ENCODE measurements at places on chromosomes 2 and 18.

DNA sequence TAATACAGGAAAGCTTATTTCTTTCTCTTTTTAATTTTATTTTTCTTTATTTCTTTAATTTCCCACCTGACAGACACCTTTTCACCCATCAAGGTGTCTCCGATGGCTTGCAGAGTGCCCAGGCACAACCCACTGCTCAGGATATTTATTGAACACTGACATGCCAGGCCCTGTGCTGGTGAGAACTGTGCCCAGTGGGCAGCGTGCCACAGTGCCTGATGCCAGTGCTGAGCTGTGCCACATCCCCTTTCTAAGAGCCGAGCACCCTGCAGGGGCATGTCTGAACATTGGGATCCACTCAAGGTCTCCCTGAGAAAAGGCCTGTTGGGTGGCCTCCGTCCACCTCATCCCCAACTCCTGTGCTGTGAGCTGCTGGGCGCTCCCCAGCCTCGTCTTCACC, 158.6 kb upstream of the RAB6C start:
- no peak for DNase-seq

- no peak for DNase-seq
These were observed 75.2 kb downstream of the ASXL3 start for GRCh38 chr18:33653231-33653630.

DNA sequence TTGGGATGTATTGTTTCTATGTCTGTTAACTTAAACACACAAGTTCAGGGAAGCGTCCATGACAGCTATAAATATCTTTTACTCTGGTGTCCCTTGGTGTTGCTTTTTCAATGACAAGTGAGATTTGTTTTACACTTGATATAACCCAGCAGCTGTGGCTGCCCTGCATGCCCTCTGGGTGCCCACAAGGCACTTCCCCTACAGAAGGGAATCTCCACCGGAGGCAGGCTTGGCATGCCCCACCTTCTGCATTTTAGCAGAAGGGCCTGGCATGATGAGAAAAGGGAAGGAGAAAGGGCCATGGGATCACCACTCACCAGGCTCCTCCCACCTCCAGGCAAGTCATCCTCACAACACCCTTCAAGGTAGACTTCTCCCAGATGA, 68.7 kb downstream of the TMEM247 start:
- no peak for DNase-seq

GRCh38 chr18:75211626-75211952, 992 bp downstream of the TSHZ1 start:
- DNase-seq, result no peak

DNA sequence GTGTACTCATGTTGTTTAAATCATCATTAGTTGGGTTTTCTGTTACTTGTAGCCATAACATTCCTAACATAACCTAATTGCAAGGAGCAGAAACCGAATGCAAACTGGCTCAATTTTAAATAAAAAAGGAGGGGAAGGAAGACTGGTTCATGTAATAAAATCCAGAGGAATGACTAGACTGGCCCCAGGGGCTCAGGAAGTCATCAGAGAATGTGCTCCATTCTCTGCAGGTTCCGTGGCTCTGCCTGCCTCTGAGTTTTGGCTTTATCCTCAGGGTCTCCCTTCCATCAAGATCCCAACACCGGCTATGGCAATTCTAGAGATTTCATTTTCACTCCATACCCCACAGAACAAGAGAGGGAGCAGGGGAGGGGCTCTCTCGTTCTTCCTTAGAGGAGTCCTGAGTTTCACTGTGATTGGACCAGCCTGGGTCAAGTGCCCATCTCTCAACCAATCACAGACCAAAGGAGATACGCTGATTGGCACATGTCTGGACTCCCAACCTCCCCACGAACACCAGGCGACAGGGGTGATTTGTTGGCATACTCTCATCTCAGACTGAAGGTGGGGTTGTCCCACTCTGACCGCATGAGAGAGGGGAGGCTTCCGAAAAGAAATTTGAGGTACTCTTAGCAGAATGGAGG, 64.8 kb downstream of the NPPC start:
- DNase-seq, result no peak

DNA sequence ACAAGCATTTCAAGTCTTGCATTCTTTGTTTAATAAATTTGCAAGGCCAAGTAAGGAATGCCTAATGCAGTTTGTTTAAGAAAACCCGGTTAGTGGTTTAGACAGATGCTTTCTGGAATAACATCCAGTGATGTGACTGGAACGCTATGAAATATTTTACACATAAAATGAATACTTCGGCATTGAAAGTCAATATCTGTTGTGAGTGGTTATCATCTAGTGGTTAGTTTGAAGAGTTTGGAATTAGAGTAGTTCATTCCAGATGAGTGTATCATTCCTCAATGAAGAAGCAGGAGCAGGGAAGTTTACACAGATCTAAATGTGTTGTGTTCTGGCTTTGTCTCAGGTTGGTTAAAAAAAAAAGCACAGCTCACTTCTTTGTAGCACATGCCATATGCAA, 608.0 kb upstream of the PIK3C3 start:
- no peak for DNase-seq

- DNase-seq, result peak; percentile 43
These were observed 186.2 kb downstream of the DYM start for GRCh38 chr18:49274188-49274714.

- DNase-seq, result peak; percentile 59
These were observed 185.7 kb downstream of the MTCL1 start for GRCh38 chr18:8890957-8891464.

GRCh38 chr2:176507786-176508185, 238.5 kb downstream of the MTX2 start:
- no peak for DNase-seq

GRCh38 chr2:146468578-146468977, 1376.3 kb upstream of the ACVR2A start:
- no peak for DNase-seq

- DNase-seq, result no peak
These were observed 51.9 kb downstream of the SLC4A1AP start for GRCh38 chr2:27715318-27716210.

GRCh38 chr2:236512902-236513435, 56.7 kb upstream of the ACKR3 start:
- DNase-seq, result no peak

DNA sequence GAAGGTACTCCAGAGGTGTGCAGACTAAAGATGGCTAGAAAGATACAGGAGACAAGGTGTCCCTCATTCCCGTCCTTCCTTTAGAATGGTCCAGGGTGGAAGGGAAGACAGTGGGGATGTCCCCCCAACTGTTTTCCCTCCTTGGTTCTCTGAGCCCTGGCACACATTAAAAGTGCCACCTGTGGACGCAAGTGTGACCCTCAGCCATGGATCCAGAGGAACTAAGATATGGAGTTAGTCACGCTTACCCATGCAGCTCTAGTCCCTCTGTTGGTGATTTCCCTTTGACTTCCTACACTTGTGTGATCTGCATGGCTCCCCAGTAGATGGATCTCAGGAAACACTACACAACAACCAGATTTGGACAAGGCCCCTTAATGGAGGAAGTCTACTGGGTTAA, 113.1 kb upstream of the SRD5A2 start:
- no peak for DNase-seq

- DNase-seq, result no peak
These were observed 305.2 kb downstream of the MYCN start for GRCh38 chr2:16245481-16246054.

GRCh38 chr2:201813996-201814760, 7.8 kb downstream of the CDK15 start:
- DNase-seq, result peak; percentile 43

DNA sequence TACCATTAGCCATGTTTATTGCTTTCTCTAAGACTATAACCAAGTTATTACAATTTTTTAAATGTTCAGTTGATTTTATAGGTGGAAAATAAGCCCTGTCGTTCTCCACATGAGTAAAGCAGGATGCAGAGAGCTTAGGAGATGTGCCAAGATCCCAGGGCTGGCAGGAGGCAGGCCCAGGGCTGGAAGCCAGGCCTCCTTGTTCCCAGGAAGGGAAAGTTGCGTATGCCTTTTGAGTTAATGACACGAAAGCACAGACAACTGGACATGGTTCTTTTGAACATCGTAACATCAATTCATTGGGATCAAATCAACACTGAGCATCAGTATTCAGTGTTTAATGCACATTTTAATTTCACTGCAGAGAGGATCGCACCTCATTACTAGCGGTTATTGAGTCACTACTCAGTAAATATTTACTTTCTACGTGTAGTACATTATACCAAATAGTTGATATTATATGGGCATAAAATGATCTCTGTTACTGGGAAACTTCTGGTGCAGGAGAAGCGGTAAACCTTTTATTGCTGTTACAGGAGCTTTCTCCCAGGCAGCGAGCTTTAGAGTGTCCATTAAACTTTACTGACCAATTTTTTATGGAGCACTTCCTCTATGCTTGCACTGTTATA, 60.0 kb downstream of the RNF144A start:
- DNase-seq, result no peak

- DNase-seq, result no peak
These were observed 5.4 kb downstream of the DCC start for GRCh38 chr18:52345428-52345827.

GRCh38 chr2:224284134-224284946, 117.6 kb downstream of the FAM124B start:
- no peak for DNase-seq

- no peak for DNase-seq
These were observed 54.7 kb downstream of the UXS1 start for GRCh38 chr2:106139238-106139935.

DNA sequence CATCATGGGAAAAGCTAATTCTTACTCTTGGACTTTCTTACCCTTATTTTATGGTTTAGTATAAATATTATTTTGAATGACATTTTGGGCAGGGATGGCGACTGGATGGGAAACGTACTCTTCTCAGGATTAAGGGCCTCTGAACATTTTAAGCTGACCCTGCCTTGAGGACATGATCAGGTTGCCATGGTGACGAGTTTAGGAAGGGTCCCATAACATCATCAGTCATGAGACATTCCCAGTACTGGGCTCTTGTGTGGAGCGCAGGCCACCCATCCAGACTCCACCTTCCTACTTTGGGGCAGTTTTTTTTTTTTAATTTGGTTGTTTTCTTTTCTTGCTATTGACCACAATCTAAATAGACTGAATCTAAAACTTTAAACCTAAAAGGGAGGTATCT, 40.7 kb downstream of the KCNE4 start:
- DNase-seq, result no peak

DNA sequence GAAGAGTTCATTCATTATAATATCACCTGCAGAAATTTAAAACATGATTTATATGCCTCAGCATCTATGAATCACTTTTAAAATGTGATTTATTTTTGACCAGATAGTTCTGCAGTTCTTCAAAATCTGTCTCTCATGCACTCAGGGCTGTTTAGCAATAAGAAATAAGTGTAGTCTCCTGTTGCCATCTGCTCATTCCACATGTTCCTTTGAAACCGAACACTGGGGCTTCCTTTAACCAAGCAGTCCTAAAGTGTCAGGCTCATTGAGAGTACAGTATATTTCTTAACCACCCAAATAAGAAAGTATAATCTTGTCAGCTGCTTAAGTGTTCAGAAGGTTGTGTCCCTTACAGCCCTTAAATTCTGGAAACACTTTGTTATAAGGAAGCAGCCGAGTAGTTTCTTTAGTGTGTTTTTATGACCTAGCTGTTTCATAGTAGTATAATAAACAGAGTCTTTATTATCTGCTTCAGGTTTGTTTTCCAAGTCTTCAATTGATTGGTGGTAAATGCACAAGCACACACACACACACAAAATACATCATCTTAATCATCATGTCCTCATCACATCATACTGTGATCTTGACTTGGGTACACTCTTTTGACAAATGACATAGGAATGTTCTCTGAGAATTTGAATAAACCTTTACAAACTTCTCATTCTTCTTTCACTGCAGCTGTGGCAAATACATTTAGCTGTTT, 10.4 kb downstream of the WDR7 start:
- DNase-seq, result no peak

DNA sequence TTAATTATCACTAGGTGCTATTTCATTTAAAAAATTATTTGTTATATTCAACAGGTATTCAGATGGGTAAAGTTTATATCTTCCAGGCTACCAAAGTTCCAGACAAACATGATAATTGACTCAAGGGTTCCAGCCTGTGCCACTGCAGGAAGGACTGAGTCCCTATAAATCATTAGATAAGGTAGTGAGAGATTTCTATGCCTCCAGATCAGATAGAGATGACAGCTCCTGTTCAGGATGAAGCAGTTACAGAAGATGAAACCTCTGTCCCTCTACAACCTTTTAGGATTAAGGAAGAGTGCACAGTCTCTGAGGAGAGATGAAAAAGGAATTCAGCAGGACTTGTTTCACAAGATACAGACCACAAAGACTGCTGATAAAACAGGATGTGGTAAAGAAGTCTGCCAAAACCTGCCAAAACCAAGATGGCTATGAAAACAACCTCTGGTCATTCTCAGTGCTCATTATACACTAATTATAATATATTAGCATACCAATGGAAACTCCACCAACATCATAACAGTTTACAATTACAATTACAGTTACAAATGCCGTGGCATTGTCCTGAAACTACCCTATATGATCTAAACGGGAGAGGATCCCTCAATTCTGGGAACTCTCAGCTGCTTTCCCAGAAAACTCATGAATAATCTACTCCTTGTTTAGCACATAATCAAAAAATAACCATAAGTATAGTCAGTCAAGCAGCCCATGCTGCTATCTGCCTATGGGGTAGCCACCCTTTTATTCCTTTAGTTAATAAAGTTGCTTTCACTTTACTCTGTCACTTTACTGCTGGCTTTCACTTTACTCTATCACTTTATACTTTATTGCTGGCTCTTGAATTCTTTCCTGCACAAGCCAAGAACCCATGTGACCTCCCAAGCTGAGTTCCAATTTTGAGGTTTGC, 288.5 kb downstream of the PDE11A start:
- no peak for DNase-seq

- no peak for DNase-seq
These were observed 266.9 kb upstream of the GULP1 start for GRCh38 chr2:188024811-188025210.

DNA sequence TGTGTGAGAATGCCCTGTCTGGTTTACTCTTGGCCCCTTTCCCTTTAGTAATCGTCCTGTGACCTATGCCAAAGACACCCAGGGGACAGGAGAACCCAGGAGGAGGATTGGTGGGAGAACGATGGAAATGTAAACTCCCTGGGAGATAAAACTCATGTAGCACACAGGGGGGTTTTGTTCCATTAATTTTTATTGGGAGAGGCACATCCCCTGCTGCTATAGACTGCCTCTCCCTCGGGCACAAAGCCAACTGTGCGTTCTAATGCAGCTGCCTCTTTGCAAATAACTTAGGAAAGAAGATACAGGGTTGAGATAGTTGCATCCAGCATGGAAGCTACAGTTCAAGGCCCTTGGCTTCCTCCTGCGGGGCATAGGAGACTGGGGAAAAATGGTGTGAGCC, 489.6 kb downstream of the SLC4A3 start:
- no peak for DNase-seq
